Adipose tissue (tissue), 3 donors: ENCODE measurements at places on chromosomes 5 and 9. TPM values are rescaled to one million over a fixed set of nuclear protein-coding genes. Genes with fewer than 3 reads are reported as not detected.

Gene CFAP77
- not detected for polyA plus RNA-seq

Gene KIF12
- polyA plus RNA-seq: 38.8 TPM

Gene STXBP1
- 12.7 TPM for polyA plus RNA-seq

Gene CDH18
- 0.03 TPM for polyA plus RNA-seq

Gene NOXA1
- 6.8 TPM for polyA plus RNA-seq

Gene TXNDC8
- polyA plus RNA-seq: not detected

Gene ANKRD55
- 0.20 TPM for polyA plus RNA-seq

Gene SLC6A3
- polyA plus RNA-seq: 0.15 TPM

Gene BNC2
- polyA plus RNA-seq: 3.9 TPM

Gene CDX1
- 0.34 TPM for polyA plus RNA-seq
